ENCODE measurements at places on chromosomes 1 and 21.

GRCh38 chr1:27863538-27863915 is 8.8 kb upstream of the THEMIS2 start:
- DNase-seq: no peak

DNA sequence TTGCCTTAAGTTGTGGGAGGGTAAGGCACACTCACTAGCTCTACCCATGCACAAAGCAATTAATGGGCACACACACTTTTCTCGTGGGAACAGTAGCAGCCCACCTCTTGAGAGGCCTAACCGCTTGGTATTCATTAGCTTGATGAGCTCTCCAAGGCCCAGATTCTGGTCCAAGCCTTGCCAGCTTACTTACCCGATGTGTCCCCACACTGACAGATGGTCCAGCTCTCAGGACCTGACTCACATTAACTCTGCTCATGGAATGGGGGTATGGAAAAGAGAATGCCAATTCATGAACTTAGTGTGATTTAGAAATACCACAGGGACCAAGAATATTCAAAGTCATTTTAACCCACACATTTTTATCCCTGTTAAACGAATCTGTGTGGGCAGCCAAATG is 106.8 kb upstream of the CACHD1 start:
- no peak for DNase-seq

GRCh38 chr1:173616859-173617258 is 14.0 kb upstream of the SLC9C2 start:
- DNase-seq: no peak

DNA sequence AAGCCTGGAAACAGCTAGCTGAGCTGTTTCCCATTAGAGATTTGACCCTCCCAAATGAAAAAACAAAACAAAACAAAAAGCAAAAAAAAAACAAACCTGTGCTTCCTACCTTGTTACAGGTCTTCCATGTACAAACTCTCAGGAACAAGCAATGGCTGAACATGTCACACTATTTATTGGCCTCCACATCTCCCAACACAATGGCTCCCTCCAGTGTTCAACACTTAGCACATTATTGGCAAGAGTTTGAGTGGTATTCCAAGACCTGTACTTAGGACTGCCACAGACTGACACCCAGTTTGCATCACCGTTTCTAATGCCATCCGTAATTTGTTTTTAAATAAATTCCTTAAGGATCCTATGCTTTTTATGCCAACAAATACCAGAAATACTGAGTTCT is 195.0 kb upstream of the OLFM3 start:
- no peak for DNase-seq

- no peak for DNase-seq
These were observed 66.6 kb downstream of the BCAR3 start for GRCh38 chr1:93614986-93615581.

GRCh38 chr1:182301026-182301436 is 90.6 kb downstream of the GLUL start:
- no peak for DNase-seq

GRCh38 chr1:6497215-6497866 is 5.9 kb upstream of the PLEKHG5 start:
- DNase-seq: peak; percentile 48

DNA sequence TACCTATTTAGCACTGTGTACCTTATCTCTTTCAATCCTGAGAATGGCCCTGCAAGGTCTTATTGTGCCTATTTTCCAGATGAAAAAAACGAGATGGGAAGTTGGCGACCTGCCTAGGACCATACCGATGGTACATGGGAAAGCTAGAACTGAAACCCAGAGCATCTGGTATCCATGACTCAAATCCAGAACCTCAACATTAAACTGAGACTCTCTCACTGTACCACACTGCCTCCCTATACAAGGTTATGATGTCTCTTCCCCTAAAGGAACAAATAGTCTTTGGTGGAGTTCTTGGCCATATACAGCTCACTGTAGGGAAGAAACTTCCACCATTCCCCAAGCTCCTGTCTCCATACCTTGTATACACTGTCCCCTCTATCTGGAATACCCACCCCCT is 110.7 kb downstream of the TNR start:
- DNase-seq: no peak

DNA sequence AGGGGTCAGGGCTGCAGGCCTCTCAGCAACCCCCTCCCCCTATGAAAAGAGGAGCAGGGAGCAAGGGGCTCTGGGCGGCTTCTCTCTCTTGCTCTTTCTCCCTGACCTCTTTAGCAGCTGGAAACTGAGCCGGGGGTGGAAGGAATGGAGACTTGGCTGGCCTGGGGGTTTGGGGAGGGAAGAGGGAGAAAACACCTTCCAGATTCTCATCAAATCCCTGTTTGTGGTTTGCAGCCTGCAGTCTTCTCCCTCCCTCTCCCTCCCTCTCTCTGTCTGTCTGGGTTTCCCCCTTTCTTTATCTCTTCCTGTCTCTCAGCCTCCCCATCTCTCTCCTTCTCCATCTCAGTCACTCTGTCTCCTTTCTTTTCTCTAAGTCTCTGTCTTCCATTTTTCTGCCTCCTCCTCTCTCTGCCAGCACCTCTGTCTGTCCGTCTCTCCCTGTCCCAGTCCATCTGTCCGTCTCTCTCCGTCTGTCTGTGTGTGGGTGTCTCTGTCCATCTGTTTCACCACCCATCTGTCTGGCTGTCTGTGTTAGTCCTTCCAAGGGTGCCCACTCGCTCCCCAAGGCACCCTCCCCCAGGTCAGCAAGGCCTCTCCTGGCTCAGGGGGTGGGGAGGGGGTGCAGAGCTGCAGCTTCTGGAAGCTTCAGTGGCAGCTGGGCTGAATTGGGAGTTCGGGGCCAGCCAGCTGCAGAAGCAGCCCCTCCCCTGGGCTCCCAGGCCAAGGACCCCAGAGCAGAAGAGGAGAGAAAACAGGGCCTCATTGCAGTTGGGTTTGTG is 6.2 kb downstream of the AHDC1 start:
- no peak for DNase-seq

DNA sequence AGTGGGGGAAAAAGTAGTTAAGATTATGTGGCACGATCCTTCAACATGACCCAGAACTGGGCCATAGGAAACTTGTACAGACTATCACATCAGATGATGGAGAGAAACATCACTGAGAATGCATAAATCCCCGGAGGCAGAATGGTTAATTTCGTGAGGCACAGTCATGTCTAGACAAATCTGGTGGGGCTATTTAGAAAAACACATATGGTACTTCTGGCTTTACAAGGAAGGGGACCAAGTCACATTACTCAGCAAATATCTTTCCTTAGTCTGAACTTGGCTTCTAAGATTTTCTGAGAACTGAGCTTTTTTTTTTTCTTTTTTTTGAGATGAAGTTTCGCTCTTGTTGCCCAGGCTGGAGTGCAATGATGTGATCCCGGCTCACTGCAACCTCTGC is 9.2 kb upstream of the UQCRHL start:
- no peak for DNase-seq

All from effector CD8-positive, alpha-beta T cell (primary cell).